ENCODE measurements at places on chromosomes 7 and 10. TPM values are rescaled to one million over a fixed set of nuclear protein-coding genes. Genes with fewer than 3 reads are reported as not detected.
A peak's percentile ranks its signal among the peaks of the same experiment; 100 is the strongest.

GRCh38 chr7:151875942-151876898 lies 695 bp downstream of the PRKAG2 start:
- no peak for DNase-seq

ZNF804B gene
- 0.17 TPM for polyA plus RNA-seq

HKDC1 gene
- 15.3 TPM for polyA plus RNA-seq

C10orf143 gene
- 7.3 TPM for polyA plus RNA-seq

GRCh38 chr7:158001621-158002320 lies 585.9 kb downstream of the PTPRN2 start:
- DNase-seq = no peak

GRCh38 chr7:112190120-112190519 lies 16.1 kb downstream of the DOCK4 start:
- no peak for DNase-seq

DNA sequence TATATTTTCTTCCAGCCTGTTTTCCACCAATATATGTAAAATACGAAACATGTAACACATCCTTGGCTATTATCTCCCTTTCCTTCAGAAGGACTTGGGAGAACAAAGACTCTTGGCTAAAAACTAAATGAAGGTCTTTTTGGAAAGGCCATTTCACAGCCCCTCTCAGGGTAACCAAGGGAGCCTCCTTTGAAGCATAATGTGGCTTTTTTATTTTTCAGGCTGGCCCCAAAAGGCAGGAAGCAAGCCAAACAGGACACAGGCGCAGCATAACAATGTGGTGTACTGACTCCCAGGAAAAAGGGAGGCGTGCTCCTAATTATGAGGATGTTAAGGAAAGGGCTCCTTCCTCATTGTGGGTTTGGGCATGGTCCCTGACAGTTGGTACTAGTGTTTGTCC lies 30.3 kb upstream of the CCSER2 start:
- DNase-seq = no peak

AGBL3 gene
- 11.0 TPM for polyA plus RNA-seq

INTS1 gene
- polyA plus RNA-seq = 61.7 TPM

ACBD7 gene
- 4.9 TPM for polyA plus RNA-seq

DNA sequence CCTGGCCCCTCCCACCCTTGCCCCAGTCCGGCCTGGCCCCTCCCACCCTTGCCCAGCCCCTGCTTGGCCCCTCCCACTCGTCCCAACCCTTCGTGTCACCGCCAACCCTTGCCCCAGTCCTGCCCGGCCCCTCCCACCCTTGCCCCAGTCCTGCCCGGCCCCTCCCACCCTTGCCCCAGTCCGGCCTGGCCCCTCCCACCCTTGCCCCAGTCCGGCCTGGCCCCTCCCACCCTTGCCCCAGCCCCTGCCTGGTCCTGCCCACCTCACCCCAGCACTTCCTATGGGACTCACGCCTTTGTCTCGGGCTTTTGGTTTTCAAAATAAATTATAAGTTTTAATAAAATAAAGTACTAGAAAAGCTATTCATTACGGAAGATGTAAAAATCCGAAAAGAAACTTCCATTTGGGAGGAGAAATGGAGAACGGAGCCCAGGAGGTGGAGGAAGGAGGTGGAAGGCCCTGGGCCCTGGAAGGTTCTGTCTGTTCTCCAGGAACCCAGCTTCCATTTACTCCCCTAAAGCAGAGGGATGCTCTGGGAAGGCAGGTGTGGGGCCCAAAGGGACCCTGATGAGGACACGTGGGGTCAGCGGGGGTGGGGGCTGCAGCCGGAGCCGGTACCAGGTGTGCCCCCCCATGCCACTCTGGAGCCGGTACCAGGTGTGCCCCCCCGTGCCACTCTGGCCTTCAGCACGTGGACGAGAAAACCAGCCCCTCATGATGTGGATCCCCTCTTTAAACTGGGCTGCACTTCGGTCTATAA lies 52.2 kb downstream of the PWWP2B start:
- no peak for DNase-seq

LRIT1 gene
- polyA plus RNA-seq = not detected

DNA sequence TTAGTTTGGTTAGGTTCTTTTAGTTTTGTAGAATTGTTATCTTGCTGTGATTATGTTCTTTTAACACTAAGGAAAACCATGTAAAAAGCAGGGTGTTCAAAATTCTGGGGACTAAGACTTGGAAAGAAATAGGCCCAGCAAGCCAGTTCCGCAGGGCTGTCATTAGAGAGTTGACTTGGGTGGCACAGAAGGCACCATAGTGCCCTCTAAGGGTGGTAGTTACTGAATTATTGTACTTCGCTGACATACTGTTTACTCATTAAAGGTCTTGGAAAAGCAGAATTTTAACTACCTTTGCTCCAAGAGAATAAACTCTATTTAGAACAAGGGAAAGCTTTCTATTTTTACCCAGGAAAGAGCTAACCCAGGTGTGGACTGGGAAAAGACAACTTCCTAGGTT lies 86.5 kb downstream of the OTUD1 start:
- no peak for DNase-seq

SVOPL gene
- 5.1 TPM for polyA plus RNA-seq

- DNase-seq = no peak
Measured at GRCh38 chr7:156919132-156919713, 26.2 kb upstream of the LMBR1 start.

GRCh38 chr7:32643194-32643593 lies 147.9 kb downstream of the AVL9 start:
- DNase-seq = no peak

GRCh38 chr10:87696922-87697745 lies 37.5 kb downstream of the PAPSS2 start:
- no peak for DNase-seq

DNA sequence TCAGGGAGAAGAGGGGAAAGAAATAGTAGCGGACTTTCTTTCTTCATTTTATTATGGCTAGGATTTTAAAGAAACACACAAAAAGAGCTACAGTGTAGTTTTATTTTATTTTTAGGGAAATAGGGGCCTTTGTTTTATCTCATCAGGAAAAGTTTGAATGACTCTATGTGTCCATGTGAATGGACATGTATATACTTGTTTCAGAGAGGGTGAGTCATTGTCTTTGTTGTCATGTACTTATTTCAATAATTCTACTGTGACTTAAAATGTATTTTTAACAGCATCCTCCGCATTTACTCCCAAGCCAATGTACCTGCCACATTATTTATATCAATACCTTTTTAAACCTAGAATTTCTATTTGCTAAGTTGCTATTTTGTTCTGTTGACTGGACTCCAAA lies 569.5 kb downstream of the SORCS3 start:
- DNase-seq = no peak

GRCh38 chr10:100736144-100736808 lies 9.1 kb upstream of the PAX2 start:
- no peak for DNase-seq

HMX3 gene
- polyA plus RNA-seq = not detected

DNA sequence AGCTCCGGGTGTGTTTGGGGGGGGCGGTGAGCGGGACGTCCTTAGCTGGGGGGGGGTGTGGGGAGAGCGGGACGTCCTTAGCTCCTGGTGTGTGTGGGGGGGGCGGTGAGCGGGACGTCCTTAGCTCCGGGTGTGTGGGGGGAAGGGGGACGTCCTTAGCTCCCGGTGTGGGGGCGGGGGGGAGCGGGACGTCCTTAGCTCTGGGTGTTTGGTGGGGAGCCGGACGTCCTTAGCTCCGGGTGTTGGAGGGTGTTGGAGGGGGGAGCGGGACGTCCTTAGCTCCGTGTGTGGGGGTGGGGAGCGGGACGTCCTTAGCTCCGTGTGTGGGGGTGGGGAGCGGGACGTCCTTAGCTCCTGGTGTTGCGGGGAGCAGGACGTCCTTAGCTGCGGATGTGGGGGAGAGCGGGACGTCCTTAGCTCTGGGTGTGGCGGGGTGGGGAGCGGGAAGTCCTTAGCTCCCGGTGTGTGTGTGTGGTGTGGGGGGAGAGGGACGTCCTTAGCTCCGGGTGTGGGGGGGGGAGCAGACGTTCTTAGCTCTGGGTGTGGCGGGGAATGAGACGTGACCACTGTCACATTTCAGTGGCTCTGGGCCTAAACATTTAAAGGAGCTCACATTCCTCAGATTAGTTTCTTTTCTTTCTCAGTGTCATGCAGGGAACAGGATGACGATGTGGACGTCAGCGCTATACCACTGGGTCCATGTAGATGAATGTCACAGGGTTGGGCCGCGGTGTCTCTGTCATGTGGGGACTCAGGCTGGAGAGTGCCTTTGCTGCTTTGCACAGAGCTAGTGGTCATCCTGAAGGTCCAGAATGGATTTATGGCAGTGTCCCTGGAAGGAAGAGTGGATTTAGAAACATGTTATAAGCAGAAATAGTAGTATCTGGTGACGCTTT lies 7.5 kb downstream of the DYNC2I1 start:
- DNase-seq = peak; percentile 52

DNA sequence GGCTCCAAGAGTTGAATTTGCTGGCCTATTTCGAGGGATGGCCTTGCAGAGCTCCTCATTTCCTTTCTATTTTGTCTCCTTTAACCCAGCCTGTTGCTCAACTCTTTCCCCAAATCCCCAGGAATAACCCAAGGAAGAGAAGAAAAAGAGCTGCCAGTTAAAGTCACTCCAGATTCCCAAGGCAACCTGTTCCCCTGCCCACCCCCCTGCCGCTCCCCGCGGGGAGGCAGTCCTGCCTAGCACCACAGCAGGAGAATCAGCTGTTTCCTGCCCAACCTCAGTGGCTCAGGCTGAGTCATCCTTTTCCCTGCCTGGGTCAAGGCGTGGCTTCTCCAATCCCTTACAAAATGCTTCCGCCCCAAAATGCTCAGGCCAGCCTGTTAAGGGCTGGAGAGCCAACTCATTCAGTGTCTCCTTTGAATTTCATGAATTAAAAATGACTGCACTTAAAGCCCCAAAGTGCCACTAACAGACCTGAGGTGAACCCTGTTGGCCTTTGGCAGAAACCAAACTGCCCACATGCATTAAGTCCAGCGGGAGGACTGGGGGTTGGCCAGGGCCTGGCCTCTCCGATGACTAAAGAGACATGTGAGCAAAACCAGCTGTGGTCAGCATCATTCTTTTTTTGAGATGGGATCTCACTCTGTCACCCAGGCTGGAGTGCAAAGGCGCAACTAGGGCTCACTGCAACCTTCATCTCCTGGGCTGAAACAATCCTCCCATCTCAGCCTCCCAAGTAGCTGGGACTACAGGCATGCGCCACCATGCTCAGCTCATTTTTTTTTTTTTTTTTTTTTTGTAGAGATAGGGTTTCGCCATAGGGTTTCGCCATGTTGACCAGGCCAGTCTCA lies 83.2 kb upstream of the KIF5B start:
- no peak for DNase-seq

GRCh38 chr10:86224354-86225102 lies 142.1 kb downstream of the GRID1 start:
- DNase-seq = no peak

GRCh38 chr7:84176716-84177115 lies 17.9 kb downstream of the SEMA3A start:
- DNase-seq = no peak

- DNase-seq = no peak
Measured at GRCh38 chr7:2231992-2232765, 566 bp downstream of the MAD1L1 start.

DNA sequence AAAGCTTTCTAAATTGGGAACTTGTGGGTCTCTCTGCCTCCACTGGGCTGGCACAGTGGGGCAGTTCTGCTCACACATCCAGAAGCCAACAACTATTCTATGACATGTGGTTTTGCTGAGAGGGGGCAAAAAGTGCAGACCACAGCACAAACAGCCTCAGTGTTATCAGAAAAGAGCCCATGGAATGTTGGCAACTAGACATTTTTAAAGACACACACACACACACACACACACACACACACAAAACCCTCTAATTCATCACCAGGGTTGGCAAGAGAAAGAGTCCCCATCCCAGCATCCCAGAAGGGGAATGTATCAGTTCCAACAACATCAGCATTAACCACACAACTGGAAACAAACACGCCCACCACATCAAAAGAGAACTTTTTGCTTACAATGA lies 117.1 kb downstream of the FGFR2 start:
- DNase-seq = no peak

DNA sequence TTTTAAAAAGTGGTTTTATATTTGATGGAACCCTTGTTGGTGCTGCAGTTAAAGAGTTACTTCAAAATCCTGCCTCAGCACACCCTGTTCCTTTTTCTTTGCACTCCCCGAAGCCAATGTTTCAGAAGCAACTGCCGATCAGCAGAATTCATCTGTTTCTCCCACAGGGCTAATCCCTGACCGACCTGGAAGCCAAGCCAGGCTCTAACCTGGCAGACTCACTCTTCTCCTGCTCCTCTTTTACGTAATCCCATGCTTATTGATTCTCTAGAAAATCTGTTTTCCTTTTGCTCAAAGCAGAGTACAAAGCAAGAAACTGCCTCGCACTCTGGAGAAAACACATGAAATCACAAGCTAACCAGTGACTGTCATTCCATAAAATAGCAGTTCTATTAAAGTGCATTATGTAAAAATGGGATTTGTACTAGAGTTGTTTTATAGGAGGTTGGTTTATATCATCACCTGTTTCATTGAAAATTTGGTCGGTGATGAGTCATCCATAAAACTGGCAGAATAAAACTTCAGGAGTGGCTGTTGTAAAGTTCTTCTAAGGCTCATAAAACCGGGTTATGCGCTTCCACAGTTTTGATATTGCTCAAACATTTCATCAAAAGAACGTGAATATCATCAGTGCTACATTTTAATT lies 99.9 kb downstream of the CNTNAP2 start:
- DNase-seq = no peak

ITPRID1 gene
- not detected for polyA plus RNA-seq

GRCh38 chr7:88276605-88277153 lies 30.0 kb downstream of the STEAP4 start:
- no peak for DNase-seq

DNA sequence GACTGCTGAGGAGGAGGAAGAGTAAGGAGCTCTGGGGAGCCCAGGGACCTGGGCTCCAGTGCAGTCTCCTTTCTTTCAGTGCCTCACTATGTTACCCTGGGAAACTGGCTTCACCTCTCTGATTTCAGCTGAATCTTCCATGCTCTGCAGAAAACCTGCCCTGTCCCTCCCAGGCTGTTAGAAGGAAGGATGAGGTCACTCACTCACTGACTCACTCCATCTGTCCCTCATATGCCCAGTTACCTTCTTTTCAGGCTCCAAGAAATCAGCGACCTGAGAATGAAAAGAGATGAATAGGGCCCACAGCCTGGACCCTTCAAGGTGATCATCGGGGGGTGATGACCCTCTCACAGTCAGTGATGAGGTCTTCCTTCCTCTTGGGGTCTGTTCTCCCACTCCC lies 481 bp downstream of the SFTPA2 start:
- DNase-seq = no peak

AKR1C4 gene
- polyA plus RNA-seq = not detected

DNA sequence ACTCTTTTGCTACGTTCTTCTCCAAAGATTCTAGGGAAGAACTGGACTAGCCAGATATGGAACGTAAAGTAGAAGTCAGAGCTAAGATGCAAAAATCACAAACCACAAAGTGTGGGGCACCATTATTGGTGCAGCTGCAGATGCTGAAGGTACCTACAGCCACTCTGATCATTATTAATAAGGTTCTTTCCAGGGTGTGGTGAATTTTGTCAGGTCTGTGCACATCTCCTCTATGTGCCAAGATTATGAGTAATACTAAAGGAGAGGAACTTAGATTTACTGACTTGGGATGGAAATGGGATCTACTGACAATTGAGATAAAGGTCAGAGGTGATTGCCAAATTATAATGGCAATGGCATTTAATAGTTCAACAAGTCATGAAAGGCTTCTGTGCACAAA lies 148.2 kb downstream of the RAPGEF5 start:
- no peak for DNase-seq
